Stimulated activated CD8-positive, alpha-beta memory T cell treated with anti-CD3 and anti-CD28 coated beads, Interleukin-7, amount 100 ng/mL, for 1 hour (primary cell): ENCODE measurements at places on chromosomes 7 and 10.

DNA sequence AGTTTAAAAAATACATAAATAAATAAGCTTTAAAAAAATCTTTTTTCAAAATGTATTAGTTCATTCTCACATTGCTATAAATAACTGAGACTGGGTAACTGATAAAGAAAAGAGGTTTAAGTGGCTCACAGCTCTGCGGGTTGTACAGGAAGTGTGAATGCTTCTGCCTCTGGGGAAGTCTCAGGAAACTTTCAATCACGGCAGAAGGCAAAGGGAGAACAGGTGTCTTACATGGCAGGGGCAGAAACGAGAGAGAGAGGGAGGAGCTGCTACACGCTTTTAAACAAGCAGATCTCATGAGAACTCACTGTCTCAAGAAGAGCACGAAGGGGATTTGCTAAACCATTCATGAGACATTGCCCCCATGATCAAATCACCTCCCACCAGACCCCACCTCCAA lies 114.6 kb downstream of the DNAJC1 start:
- no peak for DNase-seq

- no peak for DNase-seq
These were observed 126.5 kb downstream of the DOCK4 start for GRCh38 chr7:112079673-112080072.

DNA sequence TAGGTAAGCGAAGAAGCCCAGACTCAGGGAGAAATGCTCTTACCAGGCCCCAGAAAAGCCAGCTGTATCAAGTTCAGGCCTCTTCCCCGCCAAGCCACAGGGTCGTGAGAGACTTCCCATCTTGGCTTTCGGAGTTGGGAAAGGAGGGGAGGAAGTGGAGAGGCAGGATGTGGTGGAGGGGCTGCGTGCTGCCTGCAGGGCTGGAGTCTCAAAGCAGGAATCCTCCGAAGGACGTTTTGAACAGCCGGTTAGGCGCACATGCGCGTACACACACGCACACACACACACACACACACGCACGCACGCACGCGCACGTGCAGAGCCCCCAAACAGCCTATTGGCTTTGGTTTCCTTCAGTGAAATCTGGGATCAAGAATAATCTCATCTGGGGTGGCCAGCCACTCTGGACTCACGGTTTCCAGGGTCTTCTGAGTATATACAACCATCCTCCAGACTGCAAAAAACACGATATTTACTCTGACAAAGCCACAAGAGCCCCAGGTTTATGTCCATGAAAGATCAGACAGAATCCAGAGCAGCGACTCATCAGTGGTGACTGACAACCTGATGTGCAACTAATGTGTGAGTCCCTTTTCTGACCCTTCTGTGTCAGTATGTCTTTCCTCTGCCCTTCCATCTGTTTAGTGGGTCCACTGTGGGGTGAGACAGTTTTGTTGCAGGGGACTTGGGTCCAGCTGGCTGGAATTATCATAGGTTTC lies 115.0 kb upstream of the ZNF438 start:
- DNase-seq: no peak

GRCh38 chr10:94062611-94063010 lies 68.9 kb downstream of the PLCE1 start:
- DNase-seq: no peak

- no peak for DNase-seq
These were observed 22.4 kb downstream of the NRBF2 start for GRCh38 chr10:63155388-63156020.

DNA sequence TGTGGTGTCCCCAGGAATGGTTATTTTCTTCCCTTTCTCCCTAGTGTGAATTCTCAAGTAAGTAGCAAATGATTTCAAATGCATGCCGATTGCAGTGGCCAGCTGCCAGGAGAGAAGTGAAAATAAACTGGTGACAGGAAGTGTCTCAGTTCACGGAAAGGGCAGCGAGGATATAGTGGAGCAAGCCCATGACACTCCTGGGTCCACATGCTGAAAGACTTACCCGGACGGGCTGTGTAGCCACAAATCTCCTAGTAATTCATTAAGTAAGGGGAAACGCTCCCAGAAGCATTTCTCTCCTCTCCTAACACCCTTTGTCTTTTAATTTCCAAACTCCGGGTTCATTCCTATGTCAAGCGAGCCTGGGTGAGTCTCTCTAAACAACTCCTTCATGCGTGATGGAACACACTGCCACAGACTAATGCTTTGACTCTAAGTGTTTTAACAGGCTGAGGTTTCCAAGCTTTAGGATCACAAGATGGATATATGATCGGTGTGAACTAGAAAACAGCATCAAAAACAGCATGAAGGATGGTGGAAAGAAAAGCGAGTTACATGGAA lies 125.6 kb downstream of the CYP26A1 start:
- DNase-seq: no peak

- DNase-seq: no peak
These were observed 265.2 kb downstream of the SNX13 start for GRCh38 chr7:17674943-17675608.

- DNase-seq: no peak
These were observed 97.0 kb downstream of the PFKFB3 start for GRCh38 chr10:6299743-6300105.

- no peak for DNase-seq
These were observed 14.8 kb upstream of the GLCCI1 start for GRCh38 chr7:7953806-7954205.

DNA sequence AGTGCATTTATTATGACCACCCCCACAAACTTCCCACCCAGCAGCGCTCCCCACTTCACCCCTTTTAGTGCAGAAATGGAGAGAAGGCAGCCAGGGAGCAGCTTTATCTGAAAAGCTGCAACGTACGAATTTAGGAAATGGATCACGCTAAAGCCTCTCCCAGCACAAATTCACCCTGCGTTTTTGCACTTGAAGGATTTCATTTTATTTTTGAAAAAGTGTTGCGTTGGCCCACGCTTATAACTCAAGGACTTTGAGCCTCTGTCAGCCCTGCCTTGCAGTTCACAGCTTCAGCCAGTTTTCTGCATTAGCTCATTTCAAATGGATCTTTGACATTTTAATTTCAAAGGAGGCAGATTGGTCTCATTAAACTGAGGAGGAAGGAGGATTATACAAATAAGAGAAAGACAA lies 556.1 kb downstream of the KCNMA1 start:
- DNase-seq: no peak

DNA sequence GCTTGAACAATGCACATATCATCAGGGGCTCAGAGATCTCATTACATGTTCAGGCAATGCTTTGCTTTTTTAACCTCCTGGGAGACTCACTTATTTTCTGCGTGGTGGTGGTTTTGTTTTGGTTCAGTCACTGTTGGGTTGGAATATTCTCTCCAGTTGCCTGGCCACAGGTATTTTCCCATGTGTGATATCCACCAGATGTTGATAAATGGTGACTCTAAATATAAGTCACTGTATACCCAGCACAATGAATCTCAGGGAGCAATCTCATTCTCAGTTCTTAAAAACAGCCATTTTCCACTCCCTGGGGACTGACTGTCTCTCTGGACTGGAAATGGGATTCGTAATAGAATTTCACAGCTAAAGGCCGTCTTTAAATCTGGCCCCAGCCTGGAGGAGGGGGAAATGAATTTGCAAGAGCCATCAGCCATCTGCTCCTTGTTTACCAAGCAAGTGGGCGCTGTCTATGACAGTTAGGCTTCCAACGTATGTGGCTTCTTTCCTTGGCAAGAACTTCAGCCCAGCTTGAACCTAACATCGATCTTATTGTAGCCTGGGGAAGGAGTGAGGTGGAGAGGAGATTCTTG lies 1106.2 kb downstream of the NRG3 start:
- DNase-seq: no peak

- DNase-seq: no peak
These were observed 549.4 kb downstream of the SORCS1 start for GRCh38 chr10:106615081-106615480.

DNA sequence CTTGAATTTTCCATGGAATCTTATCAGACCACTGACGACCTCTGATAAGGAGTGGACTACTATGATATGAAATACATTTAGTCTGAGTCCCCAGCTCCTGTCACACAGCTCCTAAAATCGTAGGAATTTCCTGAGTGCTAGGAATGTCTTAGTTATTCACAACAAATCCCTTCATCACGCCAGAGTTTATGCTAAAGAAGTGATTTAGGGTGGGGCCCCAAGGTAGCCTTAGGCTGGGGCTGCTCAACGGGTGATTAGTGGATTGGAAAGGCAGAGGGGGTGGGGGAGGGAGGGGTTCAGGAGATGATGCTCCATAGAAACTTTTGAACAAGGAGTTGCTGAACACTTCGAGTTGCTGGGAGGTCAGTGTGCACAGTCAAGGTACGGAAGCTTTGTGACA lies 7.0 kb upstream of the TET1 start:
- no peak for DNase-seq

- no peak for DNase-seq
These were observed 42.4 kb upstream of the GDF10 start for GRCh38 chr10:47257396-47258120.

GRCh38 chr10:102731222-102731800 lies 12.4 kb upstream of the WBP1L start:
- DNase-seq: no peak

DNA sequence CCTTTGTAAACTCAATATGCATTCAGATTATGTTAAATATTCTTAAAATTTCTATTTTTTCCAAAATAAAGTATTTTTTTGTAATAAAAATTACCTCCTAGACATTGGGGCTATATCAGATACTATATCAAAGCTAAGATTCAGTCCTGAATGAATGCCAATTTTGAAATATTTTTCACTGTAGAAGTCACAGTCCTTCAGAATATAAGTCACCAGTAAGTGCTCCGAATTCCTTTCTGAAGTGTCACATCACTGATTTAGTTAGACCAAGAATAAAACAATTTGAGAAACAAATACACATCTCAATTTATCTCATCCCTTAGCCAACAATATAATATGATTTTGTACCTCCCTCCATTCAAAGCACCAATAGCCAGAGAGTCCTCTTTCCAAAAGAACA lies 33.9 kb upstream of the GSAP start:
- DNase-seq: no peak

- DNase-seq: no peak
These were observed 3.9 kb downstream of the MIOS start for GRCh38 chr7:7570584-7570983.

DNA sequence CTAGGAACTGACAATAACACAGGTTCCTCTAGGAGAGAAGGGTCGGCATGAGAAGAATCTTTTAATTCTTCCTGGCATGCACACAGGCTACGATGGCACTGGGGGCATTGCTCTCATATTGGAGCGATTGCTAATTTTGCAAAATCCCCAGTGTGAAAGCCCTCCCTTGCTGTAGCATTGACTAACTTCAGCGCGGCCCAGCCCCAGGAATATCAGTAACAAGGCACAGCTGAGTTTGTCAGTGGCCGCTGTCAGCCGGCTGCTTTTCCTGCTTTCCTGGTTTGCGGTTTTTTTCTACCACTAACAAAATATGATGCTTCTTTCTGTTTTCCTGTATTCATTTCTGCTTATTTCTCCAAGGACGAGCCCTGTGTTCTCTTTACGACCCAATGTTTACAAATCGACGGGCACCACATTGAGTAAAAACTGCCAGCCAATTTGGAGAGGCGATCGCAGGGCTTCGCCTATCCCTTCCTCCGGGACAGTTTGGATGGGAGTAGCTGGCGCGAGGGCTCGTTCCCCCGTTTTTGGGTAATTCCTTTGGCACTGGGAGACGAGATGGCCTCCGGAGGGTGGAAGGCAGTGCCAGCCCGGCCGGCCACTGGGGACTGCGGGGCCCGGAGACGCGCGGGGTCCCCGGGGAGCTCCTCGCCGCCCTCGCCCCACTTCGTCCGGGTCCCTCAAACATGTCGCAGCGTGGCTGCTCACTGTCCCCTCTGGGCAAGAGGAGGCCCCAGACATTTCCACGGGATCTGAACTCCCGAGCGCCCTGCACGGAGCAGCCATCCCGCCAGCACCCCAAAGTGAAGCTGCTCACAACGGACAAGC lies 967 bp downstream of the ADARB2 start:
- no peak for DNase-seq

- no peak for DNase-seq
These were observed 87.4 kb downstream of the CCDC3 start for GRCh38 chr10:12914111-12914510.

DNA sequence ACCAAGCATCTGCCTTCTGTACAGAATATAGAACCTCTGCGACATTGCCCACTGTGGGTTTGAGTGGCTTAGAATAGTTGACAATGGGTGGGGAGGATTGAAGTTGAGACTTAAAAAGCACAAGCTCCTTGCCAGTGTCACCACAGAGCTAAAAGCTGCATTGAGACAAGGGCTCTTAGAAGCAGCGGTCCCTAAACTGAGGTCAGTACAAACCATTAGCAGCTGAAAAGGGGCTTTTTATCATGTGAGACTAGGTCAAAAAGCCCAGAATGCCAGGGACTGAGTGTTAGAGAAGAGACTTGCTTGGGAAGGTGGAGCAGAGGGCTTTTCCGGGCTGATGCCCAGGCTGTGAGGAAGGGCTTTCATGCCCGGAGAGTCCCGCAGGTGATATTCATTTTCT lies 91.3 kb downstream of the POU6F2 start:
- no peak for DNase-seq

DNA sequence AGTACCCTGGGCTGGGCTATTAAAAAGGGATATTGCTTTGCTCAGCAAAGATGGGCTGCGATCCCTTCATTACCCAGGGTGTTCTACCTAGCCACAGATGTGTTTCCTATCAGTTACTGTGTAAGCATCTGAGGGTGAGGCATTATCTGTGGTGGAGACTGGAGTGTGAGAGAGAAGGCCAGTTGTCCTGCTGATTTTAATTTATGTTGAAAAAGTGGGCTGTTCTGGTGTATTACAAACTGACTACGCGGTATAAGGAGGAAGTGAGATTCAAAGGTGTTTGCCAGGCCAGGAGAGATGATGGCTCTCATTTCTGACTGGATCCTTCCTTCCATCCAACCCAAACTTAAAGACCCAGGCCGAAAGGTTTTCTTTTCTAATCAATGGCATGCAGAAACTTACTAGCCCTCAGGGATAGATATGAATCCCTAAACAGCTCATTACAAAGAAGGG lies 7.6 kb downstream of the TCF7L2 start:
- DNase-seq: no peak

DNA sequence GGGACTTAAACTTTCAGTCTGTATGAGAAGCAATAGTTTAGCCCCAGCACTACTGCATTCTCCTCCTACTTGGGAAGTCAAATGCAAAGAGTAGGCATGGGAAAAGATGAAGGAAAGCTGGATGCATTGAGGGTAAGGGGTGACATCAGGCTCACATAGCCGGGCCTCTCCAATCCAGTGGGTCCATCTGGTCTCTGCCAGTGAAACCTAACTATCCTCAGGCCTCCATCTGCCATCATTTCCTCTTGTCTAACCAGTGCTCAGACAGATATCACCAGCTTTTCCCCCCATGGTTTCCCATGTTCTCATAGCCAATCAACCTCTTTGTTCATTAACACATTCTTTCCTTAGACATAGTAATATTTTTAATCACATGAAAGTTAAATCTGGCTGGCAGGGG lies 118.3 kb downstream of the DGKI start:
- no peak for DNase-seq
